ENCODE measurements at places on chromosomes 16 and 17.

GRCh38 chr16:4272114-4272956 lies 488 bp downstream of the TFAP4 start:
- DNase-seq: peak; percentile 32

DNA sequence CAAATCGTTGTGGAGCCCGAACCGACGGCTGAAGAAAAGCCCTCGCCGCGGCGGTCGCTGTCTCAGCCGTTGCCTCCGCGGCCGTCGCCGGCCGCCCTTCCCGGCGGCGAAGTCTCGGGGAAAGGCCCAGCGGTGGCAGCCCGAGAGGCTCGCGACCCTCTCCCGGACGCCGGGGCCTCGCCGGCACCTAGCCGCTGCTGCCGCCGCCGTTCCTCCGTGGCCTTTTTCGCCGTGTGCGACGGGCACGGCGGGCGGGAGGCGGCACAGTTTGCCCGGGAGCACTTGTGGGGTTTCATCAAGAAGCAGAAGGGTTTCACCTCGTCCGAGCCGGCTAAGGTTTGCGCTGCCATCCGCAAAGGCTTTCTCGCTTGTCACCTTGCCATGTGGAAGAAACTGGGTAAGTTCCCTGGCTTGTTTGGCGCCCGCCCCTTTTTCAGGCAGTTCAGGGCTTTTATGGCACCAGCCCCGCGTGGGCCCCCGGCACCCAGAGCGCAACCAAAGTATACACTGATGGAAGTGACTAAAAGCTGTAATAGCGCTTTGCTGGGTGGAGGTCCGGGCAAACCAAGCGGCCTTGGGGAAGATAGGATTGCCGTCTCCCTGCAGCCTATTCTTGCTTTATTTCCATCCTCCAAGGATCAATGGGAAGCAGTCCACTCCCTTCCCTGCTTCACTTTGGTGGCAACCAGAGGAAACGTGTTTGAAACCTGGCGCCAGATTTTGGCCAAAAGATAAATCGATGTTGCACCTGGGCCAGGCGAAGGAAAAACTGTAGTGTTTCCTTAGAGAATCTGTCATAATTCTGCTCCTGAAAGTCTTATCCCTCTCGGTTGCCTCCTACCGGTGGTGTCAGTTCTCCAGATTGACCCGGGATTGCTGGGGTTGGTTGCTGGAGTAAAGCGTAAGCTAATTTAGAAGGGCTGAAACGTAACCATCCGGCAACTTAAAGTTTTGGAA lies 775 bp downstream of the PPM1D start:
- peak; percentile 44 for DNase-seq

DNA sequence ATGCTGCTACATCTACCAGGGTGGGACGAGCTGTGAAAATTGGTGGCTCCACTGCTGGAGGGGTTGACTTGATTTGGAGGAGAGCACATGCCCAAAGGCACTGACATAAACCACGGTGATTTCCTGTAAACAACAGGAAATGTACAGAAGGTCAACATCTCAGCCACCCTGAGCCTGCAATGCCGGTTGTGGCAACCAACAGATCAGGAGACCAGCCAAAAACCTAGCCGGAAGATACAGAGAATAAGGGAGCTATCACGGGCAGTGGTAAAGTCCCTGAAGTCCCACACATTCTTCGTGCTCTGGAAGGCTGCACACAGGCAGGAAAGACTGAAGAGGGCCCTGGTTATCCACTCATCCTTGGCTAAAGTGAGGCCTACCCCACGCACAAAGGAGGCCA lies 56.2 kb downstream of the ADCY9 start:
- peak; percentile 51 for DNase-seq

GRCh38 chr16:79430191-79430678 lies 170.3 kb downstream of the MAF start:
- no peak for DNase-seq

GRCh38 chr17:82926081-82926480 lies 86.3 kb upstream of the ZNF750 start:
- no peak for DNase-seq

DNA sequence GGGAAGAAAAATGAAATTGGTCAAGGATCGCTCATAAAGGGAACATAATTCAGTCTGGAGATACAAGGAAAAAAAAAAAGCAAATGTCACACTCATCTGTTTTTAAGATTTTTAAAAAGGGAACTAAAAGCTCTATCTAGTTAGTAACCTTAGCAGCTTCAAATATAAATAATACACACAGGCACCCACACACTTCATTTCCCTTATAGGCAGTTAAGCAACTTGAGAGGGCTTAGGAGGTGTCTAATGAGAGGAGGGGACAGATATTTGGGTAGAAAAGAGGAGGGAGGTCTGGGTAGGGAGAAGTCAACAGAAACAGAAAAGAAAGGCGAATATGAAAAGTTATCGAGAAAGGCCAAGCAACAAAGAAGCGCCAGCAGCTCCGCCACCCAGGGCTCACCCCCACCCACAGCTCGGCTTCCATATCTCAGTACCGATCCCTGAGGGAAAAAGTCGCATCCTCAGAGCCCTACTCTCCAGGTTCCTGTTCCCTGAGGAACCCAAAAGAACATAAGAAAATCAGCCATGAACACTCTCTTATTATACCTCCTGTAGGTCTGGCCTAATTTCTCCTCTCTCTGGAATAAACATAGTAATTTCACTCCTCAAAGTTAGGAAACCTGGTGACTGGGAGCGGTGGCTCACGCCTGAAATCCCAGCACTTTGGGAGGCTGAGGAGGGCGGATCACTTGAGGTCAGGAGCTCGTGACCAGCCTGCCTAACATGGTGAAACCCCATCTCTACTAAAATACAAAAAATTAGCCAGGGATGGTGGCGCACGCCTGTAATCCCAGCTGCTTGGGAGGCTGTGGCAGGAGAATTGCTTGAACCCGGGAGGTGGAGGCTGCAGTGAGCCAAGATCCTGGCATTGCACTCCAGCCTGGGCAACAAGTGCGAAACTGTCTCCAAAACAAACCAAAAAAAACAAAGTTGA lies 69.6 kb upstream of the RCVRN start:
- DNase-seq: no peak

- DNase-seq: no peak
Observed at GRCh38 chr17:73794336-73794735, 150.1 kb upstream of the SDK2 start.

GRCh38 chr16:88702371-88703210 lies 3.6 kb downstream of the RNF166 start:
- DNase-seq: no peak

DNA sequence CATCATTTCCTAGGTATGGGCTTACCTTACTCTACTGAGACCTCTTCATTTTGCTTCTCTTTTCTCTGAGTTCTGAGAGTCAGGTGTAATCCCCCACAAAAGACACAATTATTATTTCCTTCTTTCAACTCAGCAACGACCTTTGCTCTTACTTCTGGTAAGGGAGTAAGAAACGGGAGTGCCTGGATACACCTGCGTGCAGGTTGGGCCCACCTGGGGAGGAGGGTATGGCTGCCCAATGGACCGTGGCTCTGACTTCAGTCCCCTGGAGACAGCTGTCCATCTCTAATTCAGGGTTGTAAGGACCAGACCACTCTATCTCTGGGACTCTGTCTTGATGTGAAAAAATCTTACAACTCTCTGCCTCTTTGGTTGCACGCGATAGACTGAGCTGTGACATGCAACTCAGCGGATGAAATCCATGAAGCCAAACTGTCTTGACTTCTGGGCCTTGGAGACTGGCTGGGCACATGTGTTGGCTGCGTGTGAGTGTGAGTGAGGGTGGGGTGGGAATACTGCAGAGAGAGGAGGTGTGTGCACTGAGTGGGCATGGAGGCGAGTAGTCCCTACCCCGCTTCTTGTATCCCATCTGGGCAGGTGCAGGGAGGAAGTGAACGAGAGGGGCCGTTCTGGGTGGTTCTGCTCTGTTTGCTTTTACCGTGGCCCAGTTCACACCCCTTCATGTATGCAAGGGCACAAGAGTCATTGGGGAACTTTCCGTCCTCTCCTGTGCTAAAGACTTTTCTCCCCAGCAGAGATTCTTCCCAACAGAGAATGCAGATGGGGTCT lies 1.2 kb downstream of the TMEM238L start:
- DNase-seq: no peak

DNA sequence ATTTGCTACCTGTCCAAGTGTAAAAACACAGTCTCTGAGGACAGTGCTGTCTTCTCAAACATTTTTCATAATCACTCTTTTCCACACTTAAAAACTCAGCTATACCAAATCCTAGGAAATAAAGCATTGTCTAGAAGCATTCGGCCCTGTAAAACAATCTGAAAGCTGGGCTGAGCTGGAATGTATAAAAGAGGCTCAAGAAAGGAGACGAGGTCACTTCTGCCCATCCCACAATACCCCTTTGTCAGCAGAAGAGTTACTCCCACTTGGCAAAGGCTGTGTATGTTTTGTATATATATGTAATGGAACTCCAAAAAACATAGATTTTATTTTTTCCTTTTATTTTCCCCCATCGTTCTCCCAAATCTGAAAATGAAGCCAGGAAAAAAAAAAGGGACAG lies 43.9 kb downstream of the STH start:
- DNase-seq: no peak

- no peak for DNase-seq
Observed at GRCh38 chr16:53089434-53090285, 34.9 kb downstream of the CHD9 start.

DNA sequence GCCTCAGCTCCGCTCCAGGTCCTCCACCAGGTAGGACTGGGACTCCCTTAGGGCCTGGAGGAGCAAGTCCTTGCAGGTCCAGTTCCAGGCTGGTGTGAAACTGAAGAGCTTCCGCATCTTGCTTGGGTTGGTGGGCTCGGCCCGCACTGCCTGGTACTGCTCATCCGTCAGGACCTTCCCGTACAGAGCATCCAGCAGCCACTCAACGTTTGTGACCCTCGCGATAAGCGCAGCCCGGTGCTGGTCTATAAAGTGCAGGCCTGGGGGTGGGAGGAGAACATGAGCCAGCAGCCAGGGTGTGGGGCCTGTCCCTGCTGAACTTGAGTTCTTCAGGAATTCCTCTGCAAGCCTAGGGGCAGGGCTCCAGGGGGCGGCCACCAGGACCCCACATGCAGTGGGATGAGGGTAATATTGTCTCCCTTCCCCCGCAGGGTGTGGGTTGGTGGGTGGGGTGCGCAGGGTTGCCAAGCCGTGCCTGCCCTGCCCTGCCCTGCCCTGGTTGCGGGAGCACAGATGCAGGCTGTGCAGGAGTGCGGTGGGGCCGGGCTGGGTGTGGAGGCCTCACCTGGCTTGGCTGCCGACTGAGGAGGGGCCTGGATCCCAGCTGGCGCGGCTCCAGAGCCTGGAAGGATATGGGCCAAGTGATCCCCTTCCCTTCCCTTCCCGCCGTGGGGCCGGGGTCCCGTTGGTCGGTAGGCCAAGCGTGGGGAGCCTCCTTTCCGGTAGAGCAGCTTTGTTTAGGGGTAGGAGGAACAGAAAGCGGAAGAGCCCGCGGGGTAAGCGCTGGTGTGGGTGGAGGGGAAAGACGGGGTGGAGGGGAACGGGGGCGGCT lies 762 bp downstream of the PYCARD start:
- peak; percentile 20 for DNase-seq

- DNase-seq: no peak
Observed at GRCh38 chr16:19297454-19297853, 11.9 kb downstream of the CLEC19A start.

- DNase-seq: no peak
Observed at GRCh38 chr17:36894177-36894576, 43.1 kb upstream of the LHX1 start.

DNA sequence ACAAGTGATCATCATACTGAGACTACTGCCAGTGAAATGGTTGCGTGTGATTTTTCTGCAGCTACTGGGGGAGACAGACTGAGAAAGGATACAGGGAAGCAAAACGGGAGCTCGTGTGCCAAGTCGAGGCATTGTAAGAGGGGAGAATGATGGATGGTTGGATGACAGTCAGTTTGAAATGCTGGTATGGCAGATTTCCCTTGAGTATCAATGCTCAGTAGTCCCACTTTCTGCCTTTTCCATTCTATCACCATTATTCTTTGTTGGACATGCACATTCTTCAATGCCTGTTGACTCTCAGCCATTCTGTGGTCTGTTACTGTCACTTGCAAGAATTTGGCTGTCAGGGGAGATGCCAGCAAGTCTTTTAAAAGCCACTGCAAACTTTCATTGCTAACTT lies 510.6 kb upstream of the RBFOX1 start:
- DNase-seq: no peak

- no peak for DNase-seq
Observed at GRCh38 chr17:1082579-1082978, 85.7 kb downstream of the TIMM22 start.

- no peak for DNase-seq
Observed at GRCh38 chr17:29019475-29020181, 13.8 kb upstream of the SEZ6 start.

GRCh38 chr16:87918338-87918737 lies 18.0 kb downstream of the CA5A start:
- DNase-seq: no peak

DNA sequence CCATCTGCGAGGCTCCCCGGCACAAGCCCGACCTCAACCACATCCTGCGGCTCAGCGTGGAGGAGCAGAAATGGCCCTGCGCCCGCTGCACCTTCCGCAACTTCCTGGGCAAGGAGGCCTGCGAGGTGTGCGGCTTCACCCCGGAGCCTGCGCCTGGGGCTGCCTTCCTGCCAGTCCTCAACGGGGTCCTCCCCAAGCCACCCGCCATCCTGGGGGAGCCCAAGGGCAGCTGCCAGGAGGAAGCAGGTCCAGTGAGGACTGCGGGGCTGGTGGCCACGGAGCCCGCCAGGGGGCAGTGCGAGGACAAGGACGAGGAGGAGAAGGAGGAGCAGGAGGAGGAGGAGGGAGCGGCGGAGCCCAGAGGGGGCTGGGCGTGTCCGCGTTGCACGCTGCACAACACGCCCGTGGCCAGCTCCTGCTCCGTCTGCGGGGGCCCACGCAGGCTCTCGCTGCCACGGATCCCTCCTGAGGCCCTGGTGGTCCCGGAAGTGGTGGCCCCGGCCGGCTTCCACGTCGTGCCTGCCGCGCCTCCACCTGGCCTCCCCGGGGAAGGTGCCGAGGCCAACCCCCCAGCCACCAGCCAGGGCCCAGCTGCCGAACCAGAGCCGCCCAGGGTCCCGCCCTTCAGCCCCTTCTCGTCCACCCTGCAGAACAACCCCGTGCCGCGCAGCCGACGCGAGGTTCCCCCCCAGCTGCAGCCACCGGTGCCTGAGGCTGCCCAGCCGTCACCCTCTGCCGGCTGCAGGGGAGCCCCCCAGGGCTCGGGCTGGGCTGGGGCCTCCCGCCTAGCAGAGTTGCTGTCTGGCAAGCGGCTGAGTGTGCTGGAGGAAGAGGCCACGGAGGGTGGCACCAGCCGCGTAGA lies 13.1 kb upstream of the PRR35 start:
- DNase-seq: peak; percentile 47

Data from CD8-positive, alpha-beta memory T cell (primary cell).